ENCODE measurements at places on chromosomes 4 and X.

GRCh38 chr4:94621491-94622080 lies 136.2 kb upstream of the BMPR1B start:
- DNase-seq: no peak

- no peak for DNase-seq
Observed at GRCh38 chr4:36979533-36979932, 265.0 kb upstream of the NWD2 start.

- peak; percentile 37 for DNase-seq
Observed at GRCh38 chr4:153603258-153603657, 80.8 kb upstream of the TLR2 start.

DNA sequence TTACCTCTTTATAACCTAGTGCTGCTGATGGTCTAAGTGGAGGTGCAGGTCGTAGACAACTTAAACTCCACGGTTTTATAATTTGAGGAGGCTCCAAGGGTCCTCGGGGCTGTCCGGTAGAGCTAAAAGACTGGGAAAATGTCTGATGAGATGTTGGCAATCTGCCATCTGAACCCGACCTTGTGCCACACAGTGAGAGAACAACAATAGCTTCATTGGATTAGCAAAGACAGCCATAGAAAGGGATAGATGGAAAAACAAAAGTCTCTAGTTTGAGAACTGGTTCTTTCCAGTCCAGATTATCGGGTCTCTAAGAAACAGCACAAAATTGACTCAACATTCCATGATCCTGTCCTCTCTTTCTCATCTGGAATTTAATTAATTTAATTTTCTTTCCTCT lies 31.6 kb downstream of the CD40LG start:
- DNase-seq: no peak

DNA sequence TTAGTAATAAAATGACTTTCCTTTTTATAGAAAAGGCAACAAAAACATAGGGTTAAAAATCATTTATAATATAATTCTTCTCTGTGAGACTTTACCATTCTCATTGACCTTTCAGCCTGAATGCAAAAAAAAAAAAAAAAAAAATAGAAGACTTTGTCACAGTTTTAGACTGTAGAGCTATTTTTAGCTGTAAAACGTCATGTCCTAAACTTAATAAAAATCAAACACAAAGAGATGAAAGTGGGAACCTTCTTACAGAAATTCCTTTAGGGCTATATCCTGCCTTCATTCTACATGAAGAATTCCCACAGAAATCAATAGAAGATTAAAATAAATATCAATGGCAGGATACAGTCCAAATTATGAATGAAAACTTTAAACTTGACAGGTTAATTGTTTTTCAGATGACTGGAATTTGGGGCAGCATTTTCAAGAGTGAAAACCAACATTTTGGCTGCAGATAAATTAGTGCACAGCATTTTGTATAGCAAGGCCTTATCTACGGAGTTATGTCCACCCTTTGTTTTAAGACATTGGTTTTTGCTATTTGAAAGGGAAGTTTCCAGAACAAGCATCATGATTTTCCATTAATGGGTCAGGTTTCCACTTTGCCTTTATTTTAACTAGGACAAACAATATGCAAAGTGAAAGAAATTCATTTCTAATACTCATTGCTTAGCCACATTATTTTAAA lies 219.5 kb downstream of the SPCS3 start:
- no peak for DNase-seq

DNA sequence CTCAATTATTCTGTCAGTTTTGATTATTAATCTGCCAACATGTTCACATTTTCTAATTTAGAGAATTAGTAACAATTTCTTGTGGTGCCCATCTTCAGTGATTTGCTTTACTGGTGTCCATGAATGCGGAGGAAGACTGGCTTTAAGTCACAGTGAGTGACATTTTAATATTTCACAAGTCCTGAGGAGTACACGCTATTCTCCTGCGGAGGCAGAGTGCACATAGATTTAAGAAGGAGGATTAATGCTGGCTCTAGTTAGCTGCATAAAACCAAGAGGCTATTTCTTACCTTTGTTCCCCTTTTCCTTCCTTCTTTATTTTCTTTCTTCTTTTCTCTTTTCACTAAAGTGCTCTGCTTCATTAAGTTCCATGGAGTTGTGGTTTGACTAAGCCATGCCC lies 495.2 kb upstream of the IGFBP7 start:
- DNase-seq: no peak

GRCh38 chr4:54877006-54877405 lies 219.2 kb downstream of the KIT start:
- DNase-seq: no peak

- DNase-seq: no peak
Observed at GRCh38 chr4:68283714-68284113, 38.2 kb upstream of the TMPRSS11B start.

DNA sequence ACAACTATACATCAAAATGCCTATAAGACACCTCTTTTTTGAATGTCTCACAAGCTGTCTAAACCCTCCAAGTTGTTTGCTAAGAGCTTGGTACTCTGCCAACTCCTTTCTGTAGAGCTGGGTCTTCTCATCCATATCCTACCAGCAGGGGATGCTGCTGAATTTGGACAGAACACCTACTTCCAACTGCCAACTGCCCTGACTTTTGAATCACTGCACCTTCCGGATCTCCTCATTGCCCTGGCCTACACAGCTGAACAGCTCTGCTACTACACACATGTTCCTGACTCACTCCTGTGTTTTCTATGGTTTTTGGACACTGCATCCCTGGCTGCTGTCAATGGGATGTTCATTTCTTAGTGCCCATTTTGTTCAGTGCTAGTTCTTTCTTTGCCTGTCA lies 18.7 kb downstream of the FAM184B start:
- no peak for DNase-seq

GRCh38 chr4:105182211-105182610 lies 35.5 kb downstream of the TET2 start:
- DNase-seq: no peak

DNA sequence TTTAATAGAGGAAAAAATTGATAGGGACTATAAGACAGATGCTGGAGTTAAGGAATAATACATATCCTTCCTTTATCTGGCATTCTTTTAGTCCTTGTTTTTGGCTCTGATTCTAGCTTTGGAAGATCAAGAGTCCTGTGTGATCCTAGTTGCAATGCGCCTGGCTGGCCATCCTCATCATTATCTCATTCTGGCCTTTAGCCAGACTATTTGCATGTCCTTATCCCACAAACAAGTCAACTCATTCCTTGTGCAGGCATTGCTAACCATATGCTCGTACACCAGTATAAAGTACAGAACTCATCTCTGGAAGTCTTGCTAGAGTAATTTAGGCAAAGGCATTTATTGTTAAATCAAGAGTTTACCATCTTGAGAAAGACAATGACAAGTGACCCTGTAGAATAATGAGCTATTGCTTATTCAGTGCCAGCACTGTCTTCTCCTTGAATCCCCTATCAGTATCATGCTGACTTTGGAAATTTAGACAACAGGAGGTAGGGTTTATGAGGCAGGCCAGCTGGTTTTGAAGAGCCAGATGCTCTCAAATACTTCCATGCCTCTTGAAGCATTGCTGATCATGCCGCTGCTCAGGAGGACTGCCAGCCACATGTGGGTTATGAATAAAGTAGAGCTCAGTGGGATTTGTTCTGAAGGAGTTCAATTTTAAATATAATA lies 1730.3 kb upstream of the TENM3 start:
- no peak for DNase-seq

DNA sequence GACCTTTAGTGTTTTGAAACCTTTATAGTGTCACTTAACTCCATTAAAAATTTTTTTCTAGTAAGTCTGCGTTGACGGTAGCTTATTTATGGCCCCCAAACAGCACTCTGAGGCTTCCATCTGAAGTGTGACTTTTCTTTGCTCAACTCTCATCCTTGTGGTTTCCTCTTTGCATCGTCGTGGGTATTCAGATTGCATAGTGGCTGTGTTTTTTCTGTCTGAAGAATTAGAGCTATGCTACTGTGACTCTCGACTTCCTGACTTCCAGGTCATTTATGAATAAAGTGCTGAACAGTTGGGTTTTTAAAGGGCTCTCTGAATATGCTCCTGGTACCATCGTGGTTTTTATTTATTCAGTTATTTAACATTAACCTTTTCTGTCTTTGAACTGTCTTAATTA lies 44.9 kb downstream of the JADE1 start:
- DNase-seq: no peak

GRCh38 chr4:92566269-92566668 lies 262.5 kb downstream of the GRID2 start:
- no peak for DNase-seq

DNA sequence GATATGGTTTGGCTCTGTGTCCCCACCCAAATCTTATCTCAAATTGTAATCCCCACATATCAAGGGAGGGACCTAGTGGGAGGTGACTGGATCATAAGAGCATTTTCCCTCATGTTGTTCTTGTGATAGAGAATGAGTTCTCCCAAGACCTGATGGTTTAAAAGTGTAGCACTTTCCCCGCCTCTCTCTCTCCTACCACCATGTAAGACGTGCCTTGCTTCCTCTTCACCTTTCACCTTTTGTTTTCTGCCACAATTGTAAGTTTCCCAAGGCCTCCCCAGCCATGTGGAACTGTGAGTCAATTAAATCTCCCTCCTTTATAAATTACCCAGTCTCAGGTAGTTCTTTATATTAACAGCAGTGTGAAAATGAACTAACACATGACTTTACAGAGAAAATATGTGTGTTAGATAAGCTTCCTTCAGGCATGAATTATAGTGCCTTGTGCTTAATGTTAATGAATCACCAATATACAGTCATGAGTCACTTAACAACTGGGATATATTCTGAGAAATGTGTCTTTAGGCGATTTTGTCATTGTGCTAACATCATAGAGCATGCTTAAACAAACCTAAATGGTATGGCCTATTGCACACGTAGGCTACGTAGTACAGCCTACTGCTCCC lies 37.9 kb downstream of the PDGFC start:
- DNase-seq: no peak

DNA sequence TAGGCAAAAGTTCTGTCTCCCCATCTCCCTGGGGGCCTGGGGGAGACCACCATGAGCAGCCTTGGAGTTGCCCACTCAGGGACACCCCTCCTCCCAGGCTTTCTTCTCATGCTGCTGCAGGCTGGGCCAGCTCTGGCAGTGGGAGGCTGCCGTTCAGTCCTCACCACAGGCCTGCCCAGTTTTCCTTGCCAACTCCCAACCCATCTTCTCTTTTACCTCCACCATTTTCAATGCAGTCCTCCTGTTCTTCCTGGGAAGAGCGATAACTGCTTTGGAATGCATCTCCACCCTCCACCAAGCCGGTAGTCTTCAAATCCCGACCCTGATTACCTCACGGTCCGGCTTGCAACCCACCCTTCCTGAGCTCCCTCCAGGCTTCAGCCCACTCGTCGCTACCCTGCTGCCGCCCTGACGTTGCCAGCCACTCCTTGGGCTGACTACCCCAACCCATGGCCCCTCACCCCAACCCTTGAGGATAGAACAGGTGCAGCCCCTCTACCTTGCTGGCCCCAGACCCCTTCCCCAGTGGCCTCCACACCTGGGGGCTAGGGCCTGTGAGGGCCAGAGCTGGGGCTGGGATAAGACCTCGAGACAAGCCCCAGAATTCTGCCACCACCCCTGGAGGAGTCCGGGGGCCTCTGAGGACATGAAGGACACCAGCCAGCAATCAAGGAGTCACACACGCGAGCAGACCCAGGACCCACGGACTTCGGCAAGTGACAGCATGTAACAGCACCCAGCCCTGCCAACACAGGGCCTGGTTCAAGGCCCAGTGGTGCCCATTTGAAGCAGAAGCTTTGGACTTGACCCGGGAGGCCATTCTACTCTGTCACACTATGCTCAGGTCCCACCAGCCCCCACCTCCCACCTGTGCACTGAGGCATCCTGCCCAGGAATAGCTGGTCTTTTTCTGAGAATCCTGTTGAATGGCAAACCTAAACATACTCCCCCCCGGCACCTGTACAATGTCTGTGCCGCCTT lies 9.2 kb downstream of the WDR1 start:
- DNase-seq: no peak

- DNase-seq: no peak
Observed at GRCh38 chrX:29948653-29949052, 266.7 kb upstream of the MAGEB2 start.

- DNase-seq: no peak
Observed at GRCh38 chr4:169314906-169315305, 44.1 kb upstream of the SH3RF1 start.

DNA sequence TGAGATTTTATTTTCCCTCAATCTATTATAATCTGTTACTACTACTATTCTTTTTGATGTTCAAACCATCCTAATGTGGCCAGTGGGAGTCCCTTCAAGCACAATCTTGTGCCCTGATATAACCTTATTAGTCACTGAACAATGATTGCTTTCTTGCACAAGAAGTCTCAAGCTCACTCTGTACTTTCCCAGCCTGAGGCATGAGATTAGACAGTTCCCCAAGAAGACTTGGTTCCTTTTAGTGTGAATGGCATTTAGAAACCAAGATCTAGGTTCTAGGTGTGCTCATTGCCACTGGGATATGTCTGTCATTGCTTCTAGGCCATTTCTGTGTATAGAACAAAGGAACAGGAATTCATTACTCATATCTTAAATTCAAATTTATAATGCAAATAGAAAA lies 28.0 kb upstream of the RBM41 start:
- DNase-seq: no peak

DNA sequence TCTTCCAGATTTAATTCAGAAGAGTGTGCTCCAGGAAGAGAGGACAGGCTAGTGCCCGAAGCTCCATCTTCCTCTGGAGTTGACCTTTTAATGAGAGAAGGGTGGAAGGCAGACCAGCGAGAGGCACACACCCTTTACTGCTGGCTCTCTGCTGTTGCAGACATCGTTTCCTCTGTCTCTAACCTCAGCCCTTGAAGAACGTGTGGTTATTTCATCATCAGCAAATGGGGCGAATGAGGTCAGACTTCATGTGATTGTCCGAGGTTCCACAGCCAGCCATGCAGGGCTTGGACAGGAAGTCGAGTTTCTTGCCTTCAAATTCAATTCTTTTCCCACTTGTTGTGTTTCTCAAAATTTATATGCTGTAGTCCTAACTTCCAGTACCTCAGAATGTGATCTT lies 155.2 kb upstream of the MSX1 start:
- no peak for DNase-seq

- no peak for DNase-seq
Observed at GRCh38 chr4:71945791-71946190, 86.0 kb upstream of the NPFFR2 start.

- DNase-seq: peak; percentile 69
Observed at GRCh38 chr4:39446842-39447573, 11.7 kb downstream of the RPL9 start.

GRCh38 chr4:147643616-147644015 lies 26.4 kb downstream of the TMEM184C start:
- DNase-seq: no peak

- DNase-seq: no peak
Observed at GRCh38 chr4:108890484-108890881, 127.6 kb upstream of the ETNPPL start.

DNA sequence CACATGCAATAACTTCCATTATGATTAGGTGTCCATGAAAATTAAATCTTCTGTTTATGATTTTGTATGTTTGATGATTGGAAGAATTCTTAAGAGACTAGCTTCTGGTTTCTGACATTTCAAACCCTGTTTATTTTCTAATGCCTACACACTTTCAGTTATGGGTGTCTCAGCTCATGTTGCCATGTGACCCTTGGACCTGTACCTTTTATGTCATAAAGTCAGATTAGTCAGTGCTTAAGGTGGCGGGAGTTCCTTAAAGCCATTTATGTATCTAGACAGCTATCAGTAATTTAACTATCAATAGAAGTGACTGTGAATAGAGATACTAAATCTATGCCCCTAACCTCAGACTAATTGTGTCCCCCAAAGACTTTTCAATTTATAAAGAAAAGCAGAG lies 155.6 kb downstream of the GBA3 start:
- DNase-seq: no peak

GRCh38 chrX:10143071-10143983 lies 13.4 kb upstream of the CLCN4 start:
- no peak for DNase-seq

All from activated T-cell treated with anti-CD3 and anti-CD28 coated beads, Interleukin-2, amount 50 U/mL, for 48 hours (primary cell).